ENCODE measurements at places on chromosomes 4 and X.
A peak's percentile ranks its signal among the peaks of the same experiment; 100 is the strongest.

GRCh38 chr4:71833232-71833900 lies 49.5 kb upstream of the GC start:
- DNase-seq, result no peak

DNA sequence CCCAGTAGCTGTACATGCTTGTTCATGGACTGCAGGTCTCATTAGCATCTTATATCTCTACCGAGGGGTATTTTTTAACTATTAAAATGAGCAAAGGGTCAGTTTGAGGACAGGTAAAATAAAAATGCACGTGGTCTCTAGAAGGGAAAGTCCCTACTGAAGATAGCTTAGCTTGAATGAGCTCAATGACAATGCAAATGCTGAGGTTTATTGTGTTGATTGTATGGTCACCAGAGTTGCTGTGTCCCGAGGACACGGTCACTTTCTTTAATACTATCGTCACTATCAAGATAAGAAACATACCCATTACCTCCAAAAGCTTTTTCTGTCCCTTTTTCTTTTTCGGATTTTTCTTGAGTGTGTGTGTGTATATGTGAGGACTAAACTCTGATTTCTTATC lies 250.5 kb upstream of the PRKX start:
- DNase-seq, result no peak

GRCh38 chrX:153378607-153379006 lies 22.5 kb downstream of the PNMA6E start:
- DNase-seq, result no peak

DNA sequence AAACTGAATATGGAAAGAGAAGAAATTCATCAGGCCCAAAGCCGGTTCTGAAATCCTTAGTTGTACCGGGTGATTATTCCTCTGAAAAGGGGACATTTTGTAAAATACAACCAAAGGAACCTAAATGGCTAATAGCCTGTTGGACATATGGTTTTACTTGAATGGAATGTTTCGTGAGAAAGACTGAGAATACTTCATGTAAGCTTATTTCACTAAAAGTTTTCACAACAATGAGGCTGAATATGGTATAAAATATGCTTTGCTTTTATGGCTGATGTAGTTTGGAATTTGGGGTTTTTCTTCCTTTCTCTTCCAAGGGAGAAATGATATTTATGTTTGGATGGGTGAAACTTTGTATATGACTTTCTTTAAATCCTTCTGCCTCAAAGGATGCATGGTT lies 2.7 kb downstream of the GRIA3 start:
- DNase-seq, result no peak

DNA sequence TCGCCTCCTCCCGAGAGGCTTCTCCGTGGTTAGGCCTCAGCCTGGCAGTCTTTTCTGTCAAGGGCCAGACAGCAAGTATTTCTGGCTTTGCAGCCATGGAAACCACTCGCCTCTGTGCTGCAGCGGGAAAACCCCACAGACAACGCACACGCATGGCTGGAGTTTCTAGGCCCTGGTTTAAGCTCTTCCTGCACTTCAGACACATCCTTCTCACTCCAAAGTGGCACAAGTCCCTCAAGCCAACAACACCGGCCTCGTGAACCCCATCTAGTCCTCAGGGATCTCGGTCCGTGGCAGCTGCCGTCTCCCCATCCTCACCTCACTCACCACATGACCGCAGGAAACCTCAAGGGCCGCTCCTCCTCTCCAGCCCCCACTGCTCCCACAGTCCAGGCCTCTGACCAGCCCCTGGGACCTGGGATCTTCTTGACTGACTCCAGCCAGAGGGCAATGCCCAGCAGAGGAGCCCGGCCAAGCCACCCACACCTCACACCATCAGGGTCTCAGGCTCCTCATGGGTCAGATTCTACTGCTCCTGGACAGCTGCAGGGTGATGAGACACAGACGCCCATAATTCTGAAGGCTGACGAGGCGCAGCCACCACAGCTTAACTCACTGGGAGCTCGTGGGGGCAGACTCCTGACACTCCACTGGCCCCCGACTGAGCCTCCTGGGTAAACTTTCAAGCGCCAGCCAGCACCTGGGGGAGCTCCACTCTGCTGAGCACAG lies 21.7 kb downstream of the LETM1 start:
- no peak for DNase-seq

- no peak for DNase-seq
Measured at GRCh38 chr4:177492022-177492421, 49.8 kb upstream of the AGA start.

DNA sequence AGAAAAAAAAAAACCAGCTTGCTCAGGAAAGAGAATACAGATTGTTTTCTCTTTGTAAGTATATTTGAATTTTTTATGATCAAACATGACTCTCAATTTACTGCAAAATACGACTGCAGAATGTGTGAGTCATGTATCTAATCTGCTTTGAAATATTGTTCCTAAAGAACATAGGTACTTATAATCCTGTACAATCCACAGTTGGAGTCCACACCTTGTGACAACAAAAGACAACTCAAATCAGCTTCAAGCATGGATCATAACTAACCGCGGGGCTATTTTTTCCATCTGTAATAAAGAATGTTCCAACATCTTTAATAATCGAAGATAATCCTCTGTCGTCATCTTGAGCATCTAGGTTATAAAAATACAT lies 77.8 kb upstream of the STIM2 start:
- DNase-seq, result no peak

DNA sequence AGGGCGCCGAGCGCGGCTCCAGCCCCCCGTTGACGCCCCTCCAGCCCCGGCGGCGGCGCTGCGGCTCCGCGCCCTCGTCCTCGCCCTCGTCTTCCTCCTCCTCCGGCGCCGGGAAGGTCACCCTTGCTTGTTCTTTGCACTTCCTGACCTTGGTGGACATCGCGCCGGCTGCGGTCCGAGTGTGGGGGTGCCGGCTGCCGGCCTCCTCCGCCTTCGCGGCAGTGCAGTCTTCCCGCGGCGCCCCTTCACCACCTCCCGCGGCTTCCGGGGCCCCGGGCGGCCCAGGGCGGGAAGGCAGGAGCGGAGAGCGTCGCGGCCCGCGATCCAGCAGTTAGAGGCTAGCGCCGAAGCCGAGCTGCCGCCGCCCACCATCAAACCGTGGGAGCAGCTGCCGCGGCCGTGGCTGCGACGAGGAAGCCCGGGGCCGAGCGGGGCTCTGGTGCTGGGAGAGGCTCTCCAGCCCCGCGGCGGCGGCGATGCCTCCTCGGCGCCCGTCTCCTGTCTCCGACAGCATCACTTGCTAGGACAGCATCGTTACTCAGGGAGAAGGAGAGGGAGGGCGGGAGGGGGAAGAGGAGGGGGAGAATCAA lies at the start of gene TRPC3:
TRPC3 (minus strand) TSS at position 540 of the 590 bp plus-strand sequence; CDS start at position 160, 380 bp downstream.
- no peak for DNase-seq

GRCh38 chrX:1246816-1247215 lies 21.8 kb upstream of the CSF2RA start:
- DNase-seq, result peak; percentile 51

GRCh38 chr4:5500165-5500564 lies 208.2 kb downstream of the EVC2 start:
- no peak for DNase-seq

GRCh38 chrX:30906726-30907125 lies 17.7 kb upstream of the TAB3 start:
- no peak for DNase-seq

DNA sequence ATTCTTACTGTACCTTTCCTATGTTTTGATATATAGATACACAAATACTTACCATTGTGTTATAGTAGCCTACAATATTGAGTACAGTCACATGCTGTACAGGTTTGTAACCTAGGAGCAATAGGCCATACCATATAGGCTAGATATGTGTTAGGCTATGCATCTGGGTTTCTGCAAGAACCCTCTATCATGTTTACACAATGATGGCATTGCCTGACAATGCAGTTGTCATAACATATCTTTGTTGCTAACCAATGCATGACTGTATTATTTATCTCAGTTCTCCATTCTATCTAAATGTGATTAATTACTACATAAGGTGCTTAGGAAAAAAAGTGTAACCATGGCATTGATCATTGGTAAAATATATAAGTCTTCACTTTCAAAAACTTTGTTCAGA lies 10.0 kb upstream of the SPCS3 start:
- DNase-seq, result no peak

GRCh38 chr4:304969-305680 lies at the start of gene ZNF732:
Gene ZNF732 (minus strand): TSS chr4:305474. CDS start chr4:305310, 164 bp downstream.
- DNase-seq, result no peak

GRCh38 chrX:118239178-118239870 lies 106.6 kb upstream of the WDR44 start:
- DNase-seq, result no peak

DNA sequence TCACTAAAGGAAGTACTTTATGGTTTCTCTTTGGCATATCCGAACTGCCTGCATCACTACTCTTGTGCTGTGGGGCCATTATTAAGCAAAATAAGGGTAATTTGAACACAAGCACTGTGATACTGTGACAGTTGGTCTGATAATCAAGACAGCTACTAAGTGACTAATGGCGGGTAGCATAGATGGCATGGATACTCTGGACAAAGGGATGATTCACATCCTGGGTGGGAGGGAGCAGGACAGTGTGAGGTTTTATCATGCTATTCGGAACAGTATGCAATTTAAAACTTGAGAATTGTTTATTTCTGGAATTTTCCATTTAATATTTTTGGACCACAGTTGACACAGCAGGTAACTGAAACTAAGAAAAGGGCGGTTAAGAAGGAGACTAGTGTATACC lies 52.6 kb upstream of the CITED1 start:
- DNase-seq, result no peak

GRCh38 chr4:155342142-155342541 lies 34.6 kb downstream of the MAP9 start:
- DNase-seq, result no peak

GRCh38 chr4:78551420-78552351 lies at the start of gene ANXA3:
Gene ANXA3 (plus strand): TSS chr4:78551770. CDS start chr4:78554474, 2,704 bp downstream.
- no peak for DNase-seq

DNA sequence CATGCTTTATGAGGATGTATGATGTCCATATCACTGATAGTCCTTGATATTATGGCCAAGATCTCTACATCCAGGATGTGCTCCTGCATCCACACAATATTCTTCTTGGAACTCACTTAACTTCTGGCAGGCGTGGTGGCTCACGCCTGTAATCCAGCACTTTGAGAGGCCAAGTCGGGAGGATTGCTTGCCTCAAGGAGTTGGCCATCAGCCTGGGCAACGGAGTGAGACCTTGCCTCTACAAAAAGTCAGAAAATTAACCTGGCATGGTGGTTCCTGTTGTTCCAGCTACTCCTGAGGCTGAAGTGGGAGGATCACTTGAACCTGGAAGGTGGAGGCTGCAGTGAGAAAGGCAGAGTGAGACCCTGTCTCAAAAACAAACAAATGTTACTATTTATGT lies 2.3 kb upstream of the HNRNPD start:
- DNase-seq, result no peak

DNA sequence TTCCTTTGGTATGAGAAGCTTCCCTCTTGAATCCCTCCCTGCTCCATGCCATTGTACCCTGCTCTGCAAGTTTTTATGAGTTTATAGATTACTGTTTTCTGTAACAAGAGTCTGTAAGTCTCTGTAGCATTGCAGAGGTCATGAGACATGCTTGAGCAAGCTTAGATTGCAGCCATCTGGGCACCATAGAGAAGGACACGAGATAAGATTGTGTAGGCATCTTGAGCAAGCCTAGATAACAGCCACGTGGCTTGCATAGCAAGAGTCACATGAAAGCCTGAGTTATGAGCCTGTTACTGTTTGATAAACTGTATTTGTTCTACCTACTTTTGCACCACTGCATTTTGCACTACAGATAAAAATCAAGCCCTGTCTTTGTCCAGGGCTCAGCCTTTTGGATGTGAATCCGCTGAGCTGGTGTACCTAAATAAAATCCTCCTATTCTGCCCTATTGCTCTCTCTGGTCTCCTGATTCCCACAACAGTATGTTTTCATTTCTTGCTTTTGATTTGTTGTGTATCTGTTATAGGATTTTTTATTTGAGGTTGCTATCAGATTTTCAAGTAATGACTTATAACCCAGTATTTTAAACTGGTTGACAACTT lies 127.4 kb upstream of the ANKRD50 start:
- DNase-seq, result no peak

- DNase-seq, result no peak
Measured at GRCh38 chr4:68447201-68447600, at the start of gene TMPRSS11E. Gene TMPRSS11E (plus strand): TSS chr4:68447463. CDS start chr4:68447513, 50 bp downstream.

GRCh38 chr4:75107755-75108612 lies 175.1 kb downstream of the PARM1 start:
- no peak for DNase-seq

DNA sequence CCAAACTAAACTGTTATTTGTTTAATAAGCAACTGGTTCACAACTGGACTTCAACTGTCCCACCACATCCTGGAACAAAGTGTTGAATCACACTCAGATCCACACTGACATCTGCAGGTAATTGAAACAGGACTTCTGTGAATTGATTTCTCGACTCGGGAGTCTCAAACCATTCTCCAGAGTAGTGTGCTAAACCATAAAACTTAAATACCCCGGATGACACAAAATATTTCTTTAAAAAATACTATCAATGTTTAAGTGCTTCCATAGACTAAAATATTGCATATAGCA lies 95.4 kb upstream of the PLAC1 start:
- no peak for DNase-seq

GRCh38 chr4:184942444-184943425 lies 75.6 kb upstream of the HELT start:
- DNase-seq, result no peak

- DNase-seq, result no peak
Measured at GRCh38 chr4:7116705-7117104, 48.8 kb upstream of the GRPEL1 start.

DNA sequence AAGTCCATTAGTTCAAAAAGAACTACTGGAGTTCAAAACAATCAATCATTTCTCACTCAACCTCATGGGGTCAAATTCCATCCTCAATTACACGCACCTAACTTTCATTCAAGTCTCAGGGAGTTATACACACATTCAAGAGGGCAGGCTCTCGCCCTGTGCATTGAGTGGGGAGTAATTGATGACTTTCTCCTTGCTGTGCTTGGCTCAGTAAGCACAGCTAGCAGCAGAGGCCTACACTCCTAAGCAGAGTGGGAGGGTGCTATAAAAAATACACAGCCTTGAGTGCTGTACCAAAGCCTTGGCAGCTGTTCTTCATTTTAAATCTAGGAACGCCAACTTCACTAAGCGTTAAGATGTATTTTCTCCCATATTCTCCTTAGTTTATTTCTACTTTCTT lies 958.3 kb upstream of the ADGRL3 start:
- no peak for DNase-seq

GRCh38 chrX:36543499-36543898 lies 464.7 kb upstream of the FAM47C start:
- no peak for DNase-seq

- DNase-seq, result no peak
Measured at GRCh38 chr4:150679018-150679764, 97.2 kb downstream of the MAB21L2 start.

GRCh38 chr4:56908206-56909085 lies 746 bp downstream of the REST start:
- peak; percentile 27 for DNase-seq

- no peak for DNase-seq
Measured at GRCh38 chr4:27000820-27001219, 140.2 kb downstream of the STIM2 start.

GRCh38 chr4:63787326-63787725 lies 621.9 kb downstream of the TECRL start:
- no peak for DNase-seq

DNA sequence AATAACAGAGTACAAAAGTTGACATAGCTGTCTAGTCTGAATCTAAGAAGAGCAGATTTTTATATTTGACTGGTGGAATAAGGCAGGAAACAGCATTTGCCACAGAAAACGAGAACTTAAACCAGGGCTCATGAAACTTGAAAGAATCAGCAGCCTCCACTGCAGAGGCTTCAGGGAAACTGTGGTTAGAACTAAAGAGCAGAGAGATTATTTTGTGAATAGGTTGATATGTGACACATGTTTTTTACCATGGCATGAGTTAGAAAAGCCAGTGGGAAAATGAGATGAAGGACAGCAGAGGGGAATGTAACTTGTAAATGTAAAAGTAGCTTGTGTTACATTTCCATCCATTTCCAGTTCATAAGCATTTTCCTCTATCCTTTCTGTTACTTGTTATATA lies 63.7 kb upstream of the CAMK2D start:
- DNase-seq, result no peak

Measured in GOT3 (cell line).